Renal cortical epithelial cell (primary cell): ENCODE measurements at places on chromosomes 7 and 10. TPM values are rescaled to one million over a fixed set of nuclear protein-coding genes. Genes with fewer than 3 reads are reported as not detected.

DNA sequence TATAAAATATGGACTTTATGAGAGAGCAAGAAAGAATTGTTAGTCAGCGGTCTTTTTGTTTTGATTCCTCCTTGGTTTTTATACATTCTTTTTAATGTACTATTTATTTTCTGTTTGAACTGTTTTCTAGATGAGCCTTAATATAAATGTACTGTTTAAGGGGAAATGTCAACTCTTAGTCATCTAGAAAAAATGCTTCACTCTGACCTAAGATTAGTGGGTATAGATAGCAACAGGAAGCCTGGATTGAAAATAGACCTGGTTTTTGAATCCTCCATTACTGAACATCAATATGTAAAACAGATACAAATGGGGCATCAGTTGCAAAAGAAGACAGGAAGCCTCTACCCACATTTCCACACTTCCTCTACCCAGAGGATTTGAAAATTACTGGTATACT lies 87.8 kb downstream of the CHRM2 start:
- no peak for DNase-seq

DNA sequence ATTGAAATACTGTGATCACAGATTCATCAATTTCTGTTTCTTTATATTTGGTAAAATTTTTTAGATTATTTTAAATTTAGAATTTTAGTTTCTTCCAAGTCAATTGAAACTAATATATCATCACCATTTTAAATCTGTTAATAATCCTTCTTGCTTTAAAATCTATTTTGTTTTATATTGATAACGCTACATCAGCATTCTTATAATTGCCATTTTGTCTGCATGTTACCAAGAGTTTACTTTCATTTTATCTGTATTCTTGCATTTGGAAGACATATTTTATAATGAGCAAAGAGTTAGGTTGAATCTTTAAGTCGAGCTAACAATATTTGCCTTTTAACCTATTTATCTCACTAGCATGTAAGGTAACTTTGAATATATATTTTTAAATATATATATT lies 890.6 kb downstream of the DNAJB9 start:
- DNase-seq = no peak

DNA sequence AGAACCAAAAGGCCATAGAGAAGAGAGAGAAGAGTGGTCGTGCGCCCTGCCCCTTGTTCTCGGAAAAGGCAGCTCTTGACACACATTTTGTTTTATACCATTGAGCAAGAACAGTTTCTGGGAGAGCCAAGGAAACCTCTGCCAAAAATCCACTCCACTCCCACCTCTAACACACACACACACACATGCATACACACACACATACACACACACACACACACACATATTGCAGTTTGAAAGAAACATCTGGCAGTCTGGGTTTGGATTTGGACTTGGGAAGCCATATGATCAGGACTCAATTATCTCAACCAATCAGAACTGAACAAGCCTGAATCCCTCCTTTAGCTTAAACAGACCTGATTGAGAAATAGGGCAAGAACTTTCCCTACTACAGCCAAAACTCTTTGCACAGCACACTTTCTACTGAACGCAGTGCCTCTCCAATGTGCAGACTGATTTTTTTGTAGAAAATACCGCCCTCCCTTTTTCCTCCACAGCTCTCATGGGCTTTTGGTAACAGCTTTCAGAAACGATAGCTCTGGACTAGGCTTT lies 484.0 kb upstream of the ZWINT start:
- no peak for DNase-seq

- DNase-seq = no peak
Observed at GRCh38 chr7:52955522-52955921, 79.9 kb upstream of the POM121L12 start.

The CPA4 gene
- 4.7 and 22.7 TPM in 2 replicates for total RNA-seq

The TCERG1L gene
- total RNA-seq = not detected in 2 replicates
